ENCODE measurements at places on chromosomes 6 and 20.

- DNase-seq = no peak
Measured at GRCh38 chr20:36352843-36353553, 46.9 kb downstream of the DLGAP4 start.

GRCh38 chr20:44748005-44748370 lies 2.3 kb downstream of the KCNK15 start:
- no peak for DNase-seq

- DNase-seq = no peak
Measured at GRCh38 chr6:56168596-56168995, 78.8 kb downstream of the COL21A1 start.

DNA sequence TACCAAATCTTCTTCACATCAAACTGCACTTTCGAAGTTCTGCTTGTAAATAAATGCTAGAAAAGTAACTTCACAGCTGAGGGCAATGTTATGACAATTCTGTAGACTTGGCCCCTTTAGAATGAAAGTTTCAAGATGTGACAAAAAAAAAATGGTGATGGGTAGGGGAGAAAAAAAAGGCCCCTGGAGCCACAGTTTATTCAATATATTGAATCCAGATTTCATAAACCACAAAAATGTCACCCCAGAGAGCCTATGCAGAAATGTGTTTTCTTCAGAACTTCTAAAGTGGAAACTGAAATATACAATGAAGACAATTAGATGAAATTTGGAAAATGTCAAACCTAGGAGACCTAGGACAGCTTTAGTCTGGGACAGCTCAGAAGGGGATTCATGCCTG lies 143.1 kb downstream of the EDN3 start:
- no peak for DNase-seq

- DNase-seq = no peak
Measured at GRCh38 chr6:39387785-39388184, 65.3 kb upstream of the KCNK16 start.

GRCh38 chr6:168343239-168344150 lies 23.9 kb upstream of the DACT2 start:
- DNase-seq = no peak

DNA sequence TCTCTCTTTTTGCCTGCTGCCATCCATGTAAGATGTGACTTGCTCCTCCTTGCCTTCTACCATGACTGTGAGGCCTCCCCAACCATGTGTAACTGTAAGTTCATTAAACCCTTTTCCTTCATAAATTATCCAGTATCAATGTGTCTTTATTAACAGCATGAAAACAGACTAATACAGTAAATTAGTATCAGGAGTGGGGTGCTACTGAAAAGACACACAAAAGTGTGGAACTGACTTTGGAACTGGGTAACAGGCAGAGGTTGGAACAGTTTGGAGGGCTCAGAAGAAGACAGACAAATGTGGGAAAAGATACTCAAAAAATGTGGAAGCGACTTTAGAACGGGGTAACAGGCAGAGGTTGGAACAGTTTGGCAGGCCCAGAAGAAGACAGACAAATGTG lies 189.4 kb downstream of the HTR1B start:
- DNase-seq = no peak

GRCh38 chr6:25889877-25890853 lies 16.1 kb upstream of the SLC17A3 start:
- DNase-seq = no peak

DNA sequence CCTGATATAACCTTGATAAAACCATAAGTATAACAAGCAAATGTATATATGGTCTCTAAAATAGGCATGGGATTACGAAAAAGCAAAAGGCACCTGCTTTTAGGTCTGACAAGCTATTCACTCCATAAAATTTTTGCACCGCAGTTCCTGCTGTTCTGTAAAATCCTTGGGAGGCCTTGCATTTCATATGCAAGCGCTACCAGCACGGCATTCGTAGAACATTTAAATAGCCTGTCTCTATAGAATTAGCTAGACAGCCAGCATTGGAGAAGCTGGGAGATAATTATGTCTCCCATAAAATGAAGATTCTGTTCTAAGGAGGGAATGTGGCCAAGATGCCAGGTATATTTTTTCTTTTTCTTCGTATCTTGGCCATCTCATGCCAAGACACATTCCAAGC lies 64.5 kb upstream of the ATXN1 start:
- DNase-seq = no peak

DNA sequence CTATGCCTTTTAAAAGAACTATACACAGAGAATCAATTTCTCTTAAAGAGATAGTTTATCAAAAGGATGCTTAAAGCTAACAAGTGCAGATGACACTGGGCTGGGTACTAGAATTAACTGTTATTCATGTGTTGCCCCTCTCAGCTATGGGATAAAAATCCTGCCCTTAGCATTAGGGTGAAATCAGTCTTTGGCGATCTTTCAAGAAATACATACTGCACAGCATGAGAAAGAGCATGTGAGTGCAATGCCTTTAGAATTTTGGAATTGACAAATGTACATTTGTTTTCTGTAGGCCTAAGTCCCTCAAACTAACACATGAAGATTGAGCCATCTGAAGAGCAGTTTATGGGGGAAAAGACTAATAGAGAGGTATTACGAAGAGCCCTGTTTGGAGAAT lies 115.4 kb downstream of the ZFP64 start:
- no peak for DNase-seq

- no peak for DNase-seq
Measured at GRCh38 chr6:20838113-20838512, 303.9 kb downstream of the CDKAL1 start.

GRCh38 chr6:65876668-65877067 lies 169.6 kb upstream of the EYS start:
- no peak for DNase-seq

GRCh38 chr6:148179786-148180185 lies 162.9 kb upstream of the SASH1 start:
- no peak for DNase-seq

DNA sequence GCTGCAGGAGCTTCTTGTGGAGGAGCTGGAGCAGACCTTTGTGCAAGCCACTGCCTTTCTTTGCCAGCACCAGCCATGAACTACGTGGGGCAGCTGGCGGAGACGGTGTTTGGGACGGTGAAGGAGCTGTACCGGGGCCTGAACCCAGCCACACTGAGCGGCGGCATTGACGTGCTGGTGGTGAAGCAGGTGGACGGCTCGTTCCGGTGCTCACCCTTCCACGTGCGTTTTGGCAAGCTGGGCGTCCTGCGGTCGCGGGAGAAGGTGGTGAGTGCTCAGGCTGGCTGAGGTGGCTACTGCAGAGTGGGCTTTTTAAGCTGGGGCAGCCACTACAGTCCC lies 5.1 kb downstream of the LPIN3 start:
- DNase-seq = no peak

DNA sequence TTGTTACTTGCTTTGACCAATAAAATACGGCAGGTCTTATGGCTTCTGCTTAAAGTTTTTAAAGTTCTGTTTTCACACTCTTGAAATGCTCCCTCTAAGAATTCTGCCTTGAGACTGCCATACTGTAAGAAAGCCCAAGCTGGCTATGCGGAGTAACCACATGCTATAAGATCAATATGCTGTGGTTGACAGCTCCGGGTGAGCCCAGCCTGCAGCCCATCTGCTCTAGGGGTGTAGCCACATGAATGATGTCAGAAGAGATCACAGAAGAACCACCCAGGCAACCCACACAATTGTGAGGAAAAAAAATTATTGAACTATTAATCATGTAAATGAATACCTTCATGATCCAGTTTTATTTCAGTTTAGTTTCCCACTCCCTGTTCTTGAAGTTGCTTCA lies 26.1 kb upstream of the SH3BGRL2 start:
- no peak for DNase-seq

GRCh38 chr6:48985025-48985424 lies 478.0 kb downstream of the MMUT start:
- DNase-seq = no peak

DNA sequence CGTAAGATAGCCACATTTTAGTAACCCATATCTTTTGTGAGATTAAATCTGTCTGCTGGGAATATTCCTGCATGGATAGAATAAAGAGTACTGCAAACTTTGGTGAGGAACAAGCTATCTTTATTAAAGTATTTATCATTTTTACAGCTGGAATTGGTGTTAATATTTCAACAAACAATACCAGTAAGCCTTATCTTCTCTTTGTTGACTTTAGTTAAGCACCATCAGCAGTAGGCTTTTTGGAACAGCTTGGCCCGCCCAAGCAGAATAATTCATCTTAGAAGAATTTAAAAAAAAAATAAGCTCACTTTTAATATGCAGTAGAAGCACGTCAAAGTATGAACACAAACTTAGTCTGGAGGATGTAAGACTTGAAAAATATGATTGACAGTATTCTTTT lies 917.8 kb upstream of the ADGRB3 start:
- DNase-seq = no peak

- no peak for DNase-seq
Measured at GRCh38 chr20:3041854-3042409, 1.5 kb upstream of the GNRH2 start.

- DNase-seq = no peak
Measured at GRCh38 chr6:12325872-12326271, 35.7 kb downstream of the EDN1 start.

GRCh38 chr20:5734602-5735001 lies 15.6 kb upstream of the SHLD1 start:
- no peak for DNase-seq

- DNase-seq = no peak
Measured at GRCh38 chr6:2818593-2818992, 23.1 kb downstream of the SERPINB1 start.

DNA sequence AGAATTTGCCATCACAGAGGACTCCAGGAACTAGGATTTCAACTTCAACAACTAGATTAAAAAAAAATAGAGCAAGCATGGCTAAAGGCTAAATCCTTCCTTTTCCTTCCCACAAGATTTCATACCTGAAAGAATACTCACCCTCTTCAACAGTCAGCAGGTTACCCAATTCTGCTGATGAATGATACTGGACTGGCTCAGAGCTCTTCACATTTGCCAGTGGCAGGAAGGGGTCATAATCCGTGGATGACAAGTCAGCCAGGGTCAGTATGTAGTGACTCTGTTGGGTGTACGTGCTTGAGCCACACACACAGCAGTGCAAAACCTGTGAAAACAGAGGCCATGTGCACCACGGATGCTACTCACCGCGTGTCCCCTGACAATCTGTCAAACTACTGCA lies 152.9 kb downstream of the INSM1 start:
- no peak for DNase-seq

DNA sequence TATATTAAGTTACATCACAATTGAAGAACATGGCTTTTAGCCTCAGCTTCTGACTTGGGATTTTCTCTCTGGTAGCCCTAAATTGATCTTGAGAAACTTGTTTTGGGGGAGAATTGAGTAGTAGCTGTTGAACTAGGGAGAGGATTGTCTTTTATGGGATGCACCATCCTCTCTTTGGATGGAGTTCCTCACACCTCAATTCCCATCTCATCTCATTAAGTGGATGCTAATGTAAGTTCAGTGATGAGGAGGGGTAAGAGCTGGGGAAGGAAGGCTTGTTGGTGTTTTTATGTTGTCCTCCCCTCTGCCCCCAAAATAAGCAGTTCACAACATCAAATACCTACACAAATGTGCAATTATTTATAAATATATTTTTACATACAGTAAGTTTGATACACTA lies 4.0 kb downstream of the GJA1 start:
- no peak for DNase-seq

DNA sequence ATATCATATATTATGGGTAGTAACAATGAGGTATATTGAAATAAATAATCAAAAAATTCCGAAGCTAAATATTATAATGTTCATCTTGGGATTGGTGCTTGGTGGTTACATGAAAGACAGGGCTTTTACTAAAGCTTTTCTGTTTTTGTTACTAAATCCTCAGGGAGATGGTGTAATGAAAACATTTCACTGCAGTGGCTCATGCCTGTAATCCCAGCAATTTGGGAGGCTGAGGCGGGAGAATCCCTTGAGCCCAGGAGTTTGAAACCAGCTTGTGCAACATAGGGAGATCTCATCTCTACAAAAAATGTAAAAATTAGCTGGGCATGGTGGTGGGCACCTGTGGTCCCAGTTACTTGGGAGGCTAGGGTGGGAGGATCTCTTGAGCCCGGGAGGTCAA lies 42.9 kb downstream of the AFG1L start:
- no peak for DNase-seq

- DNase-seq = no peak
Measured at GRCh38 chr6:106145741-106146227, 59.6 kb downstream of the PRDM1 start.

DNA sequence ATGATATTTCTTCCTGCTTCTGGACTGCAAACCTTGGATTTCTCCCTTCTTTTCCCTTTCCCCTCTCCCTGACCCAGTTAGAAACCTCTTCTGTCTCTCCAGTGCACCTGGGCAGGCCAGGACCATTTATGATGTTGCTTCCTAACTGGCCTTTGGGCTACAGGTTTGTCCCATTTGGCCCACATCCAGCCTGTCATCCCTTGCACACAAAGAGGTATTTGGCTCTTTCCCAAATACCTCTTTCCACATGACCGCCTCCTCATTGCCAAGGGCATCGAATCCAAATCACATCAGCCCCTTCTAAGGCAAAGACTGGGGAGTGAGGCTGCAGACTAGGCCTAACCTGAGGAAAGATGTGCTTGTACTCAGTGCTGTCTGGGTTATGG lies 13.6 kb downstream of the FGD2 start:
- no peak for DNase-seq

GRCh38 chr6:4930025-4930691 lies 73.7 kb downstream of the RPP40 start:
- DNase-seq = no peak

DNA sequence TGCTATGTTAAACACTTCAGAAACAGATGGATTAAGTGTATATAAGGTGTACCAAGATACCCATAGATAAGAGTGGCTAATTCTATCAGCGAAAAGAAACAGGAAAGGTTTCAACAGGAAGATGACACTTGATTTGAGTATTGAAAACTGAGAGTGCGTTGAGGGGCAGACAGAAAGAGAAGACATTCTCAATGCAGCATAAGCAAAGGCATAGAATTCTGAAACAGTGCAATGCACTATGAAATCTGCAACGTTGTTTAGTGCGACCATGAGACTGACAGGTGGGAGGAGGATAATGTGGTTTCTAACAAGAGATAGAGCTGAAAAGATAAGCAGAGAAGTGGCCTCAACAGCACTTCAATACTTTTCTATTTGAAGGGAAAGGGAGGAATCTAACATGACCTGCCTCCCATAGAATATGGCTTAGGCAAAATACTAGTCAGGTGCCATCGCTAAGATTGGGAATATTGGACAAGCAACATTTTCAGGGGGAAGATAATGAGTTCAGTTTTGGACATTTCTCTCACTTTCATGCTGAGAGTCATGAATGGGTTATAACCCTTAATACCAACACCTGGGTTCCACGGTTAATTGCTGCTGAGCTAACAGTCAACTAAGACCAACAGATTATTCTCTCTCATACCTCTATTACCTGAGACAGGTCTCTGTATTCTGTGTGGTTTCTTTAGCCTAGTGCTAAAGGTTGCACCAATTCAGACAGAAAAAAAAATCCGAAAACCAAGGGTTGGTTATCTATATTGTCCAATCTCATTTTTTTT lies 312.9 kb upstream of the ARID1B start:
- no peak for DNase-seq

Data from stimulated activated CD4-positive, alpha-beta T cell treated with anti-CD3 and anti-CD28 coated beads, TNF-alpha, amount 100 ng/mL, for 1 hour (primary cell).